Right hindlimb (tissue), 1 donor: ENCODE measurements at places on chromosomes 3 and 15.

DNA sequence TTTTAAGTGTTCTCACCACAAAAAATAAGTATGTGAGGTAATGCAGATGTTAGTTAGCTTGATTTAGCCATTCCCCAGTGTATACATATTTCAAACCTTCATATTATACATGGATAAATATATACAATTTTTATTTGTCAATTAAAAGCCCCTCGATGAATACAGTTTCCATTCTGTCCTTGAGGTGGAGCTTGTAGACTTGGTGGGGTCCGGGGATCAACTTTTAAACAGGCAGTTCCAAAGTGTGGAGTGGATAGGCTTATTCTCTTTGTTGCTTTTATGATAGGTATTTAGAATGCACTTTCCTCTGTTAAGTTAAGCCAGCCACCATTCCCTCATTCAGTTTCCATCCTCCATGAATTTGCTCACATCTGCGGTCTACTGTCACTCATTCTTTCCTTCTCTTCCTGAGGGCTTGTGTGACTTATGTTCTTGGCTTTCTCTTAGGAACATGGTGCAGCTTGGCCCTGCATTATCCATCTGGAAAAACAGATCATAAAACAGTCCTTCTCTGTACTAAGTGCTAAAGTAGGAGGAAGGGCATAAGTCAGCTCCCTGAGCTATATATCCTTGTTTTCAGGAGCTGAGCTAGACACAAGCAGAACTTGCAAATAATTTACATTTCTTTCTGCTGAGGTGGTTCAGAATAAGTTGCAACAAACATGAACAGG lies 149.1 kb downstream of the NFKBIZ start:
- peak; percentile 27 for DNase-seq

GRCh38 chr3:50687127-50687751 lies 12.5 kb downstream of the DOCK3 start:
- no peak for DNase-seq

- DNase-seq = no peak
Observed at GRCh38 chr15:58770519-58770856, 614 bp upstream of the MINDY2 start.

DNA sequence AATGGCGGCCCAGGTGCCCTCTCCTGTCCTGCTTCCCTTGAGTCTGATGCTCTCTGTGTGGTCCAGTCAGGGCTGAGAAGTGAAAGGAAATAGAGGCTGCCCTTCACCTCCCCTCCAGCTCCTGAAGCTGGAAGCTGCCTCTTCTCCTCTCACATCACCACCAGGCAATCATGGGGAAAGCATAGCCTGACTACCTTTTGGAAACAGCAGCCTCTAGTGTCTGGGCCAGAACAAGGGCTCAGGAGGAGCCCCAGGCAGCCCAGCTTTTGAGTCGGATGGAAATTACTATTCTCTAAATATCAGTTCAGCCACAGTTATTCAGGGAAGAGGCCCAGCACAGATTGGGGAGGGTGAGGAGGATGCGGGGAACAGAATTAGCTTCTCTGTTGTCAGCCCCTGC lies 43.3 kb upstream of the CCDC174 start:
- no peak for DNase-seq

GRCh38 chr3:26655231-26655630 lies 32.7 kb downstream of the LRRC3B start:
- no peak for DNase-seq

GRCh38 chr15:39942101-39942752 lies 8.3 kb downstream of the EIF2AK4 start:
- DNase-seq = no peak

GRCh38 chr15:34582461-34583371 lies 735 bp downstream of the GOLGA8B start:
- DNase-seq = peak; percentile 41

- DNase-seq = no peak
Observed at GRCh38 chr3:86930181-86930580, 60.8 kb downstream of the VGLL3 start.

DNA sequence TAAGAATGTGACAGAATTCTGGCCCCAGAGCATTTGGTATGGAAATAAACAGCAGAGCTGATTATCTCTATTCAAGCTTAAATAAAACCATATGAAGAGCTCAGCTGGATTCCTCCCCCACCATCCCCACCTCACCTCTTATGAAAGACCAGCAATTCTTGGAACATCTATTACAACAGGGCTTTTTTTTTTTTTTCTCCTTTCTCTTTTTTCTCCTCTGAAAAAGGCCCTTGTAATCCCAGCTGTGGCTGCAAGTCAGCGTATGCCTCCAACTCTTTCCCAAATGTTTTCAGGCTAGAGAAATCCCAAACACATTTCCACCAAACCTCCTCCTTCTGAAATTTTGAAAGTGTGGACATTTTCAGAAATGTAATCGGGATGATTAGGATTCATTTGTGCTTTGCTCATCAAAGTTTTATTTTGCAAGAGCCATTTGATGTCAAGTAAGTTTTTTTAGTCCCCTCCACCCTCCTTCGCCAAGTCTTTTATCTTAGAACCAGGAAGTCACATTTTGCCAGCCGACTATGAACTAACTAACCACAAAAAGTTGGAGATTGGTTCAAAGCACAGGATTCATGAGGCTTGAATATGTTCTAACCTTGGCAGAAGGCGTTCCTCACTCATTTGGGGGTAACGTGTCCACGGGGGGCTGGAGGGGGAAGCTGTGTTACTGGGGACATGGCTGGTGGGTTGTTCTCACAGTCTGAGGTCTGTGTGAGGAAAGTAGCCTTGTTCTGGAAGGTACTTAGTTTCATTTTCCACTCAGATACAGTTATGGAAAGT lies 142.0 kb upstream of the PDZRN3 start:
- DNase-seq = peak; percentile 61

DNA sequence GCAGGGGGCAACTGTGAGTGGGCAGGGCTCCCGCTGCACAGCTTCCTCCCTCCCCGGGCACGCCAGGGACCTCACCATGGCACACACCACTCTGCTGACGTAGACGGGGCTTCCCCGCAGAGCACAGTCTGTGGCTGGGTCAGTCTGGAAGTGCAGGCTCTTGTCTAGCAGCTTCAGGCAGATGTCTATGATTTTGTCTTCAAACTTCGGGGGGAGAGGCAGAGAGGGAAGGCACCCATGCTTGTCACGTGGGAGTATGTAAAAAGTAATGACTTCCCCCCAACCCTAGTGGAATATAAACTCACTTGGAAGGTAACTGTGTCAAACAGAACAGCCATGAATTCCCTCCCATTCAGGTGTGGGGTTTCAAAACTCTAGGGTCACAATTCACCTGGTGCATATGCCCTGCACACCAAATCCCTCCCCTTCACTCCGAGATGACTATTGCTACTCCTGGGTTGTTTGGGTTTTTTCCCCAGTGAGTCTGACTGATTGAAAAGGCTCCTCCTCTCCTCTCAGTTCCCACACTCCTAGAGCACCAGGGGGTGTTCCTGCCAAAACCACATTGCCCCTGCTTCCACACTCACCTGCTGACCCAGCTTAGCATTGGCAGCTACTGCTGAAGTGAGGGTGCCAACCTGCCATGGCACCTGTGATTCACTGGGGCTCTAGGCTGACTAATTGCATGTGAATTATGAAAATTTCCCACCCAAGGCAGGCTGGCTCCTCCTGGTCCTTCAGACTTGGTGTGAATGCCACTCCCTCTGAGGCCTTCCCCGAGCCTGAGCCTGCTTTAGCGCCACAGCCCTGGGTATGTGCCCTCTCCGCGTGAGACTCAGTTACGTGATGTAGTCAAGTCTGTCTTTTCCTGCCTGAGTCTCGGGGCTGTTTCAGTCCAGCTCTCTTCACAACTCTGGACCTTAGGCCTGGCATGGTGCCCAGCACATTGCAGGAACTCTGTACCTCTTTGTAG lies 13.0 kb downstream of the TGM5 start:
- no peak for DNase-seq

DNA sequence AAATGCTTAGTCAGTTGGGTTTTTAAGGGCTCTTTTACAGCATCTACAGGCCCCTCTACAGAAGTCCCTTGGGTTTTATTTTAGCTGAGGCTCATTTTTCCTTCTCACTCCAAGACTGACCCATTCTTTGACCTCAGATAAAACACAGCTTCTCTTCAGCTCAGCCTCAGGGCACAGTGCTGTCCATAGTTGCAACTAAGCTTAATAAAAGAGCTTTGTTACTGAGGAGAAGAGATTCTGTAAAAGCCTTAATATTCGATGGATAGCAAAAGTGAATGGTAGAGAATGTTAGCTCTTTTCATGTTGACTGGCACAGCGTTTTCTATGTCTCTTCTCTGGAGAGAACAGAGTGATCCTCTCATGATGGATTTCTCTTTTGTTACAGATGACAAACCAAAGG lies 277.9 kb downstream of the BBX start:
- DNase-seq = no peak

DNA sequence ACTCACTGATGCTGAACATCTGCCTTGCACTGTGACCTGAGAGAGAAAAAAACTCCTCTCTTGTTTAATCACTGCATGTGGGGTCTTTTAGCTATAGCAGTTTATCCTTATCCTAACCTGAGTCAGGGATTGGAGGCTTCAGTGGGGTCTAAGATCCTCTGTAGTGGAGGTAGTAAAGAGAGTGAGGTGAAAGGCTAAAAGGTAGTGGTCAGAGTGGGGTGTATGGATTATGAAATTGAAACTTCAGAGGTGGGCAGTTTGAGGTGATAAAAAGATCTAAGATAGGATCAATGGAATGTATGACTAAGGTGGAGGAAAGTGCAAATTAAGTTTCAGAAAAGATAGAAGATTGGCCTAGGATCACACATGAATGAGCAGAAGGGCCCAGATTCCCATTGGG lies 36.5 kb downstream of the DET1 start:
- no peak for DNase-seq

- DNase-seq = no peak
Observed at GRCh38 chr15:77415450-77416147, 4.3 kb downstream of the PEAK1 start.

DNA sequence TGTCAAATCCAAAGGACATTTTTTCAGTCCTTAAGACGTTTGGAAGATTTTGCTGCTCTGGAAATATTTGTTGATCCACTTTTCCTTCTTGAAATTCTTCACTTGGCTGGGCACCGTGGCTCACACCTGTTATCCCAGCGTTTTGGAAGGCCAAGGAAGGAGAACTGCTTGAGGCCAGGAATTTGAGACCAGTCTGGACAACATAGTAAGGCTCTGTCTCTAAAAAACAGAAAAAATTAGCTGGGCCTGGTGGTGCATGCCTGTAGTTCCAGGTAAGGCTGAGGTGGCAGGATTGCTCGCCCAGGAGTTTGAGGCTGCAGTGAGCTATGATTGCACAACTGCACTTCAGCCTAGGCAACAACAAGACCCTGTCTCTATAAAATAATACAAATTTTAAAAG lies 173.9 kb upstream of the MITF start:
- no peak for DNase-seq

DNA sequence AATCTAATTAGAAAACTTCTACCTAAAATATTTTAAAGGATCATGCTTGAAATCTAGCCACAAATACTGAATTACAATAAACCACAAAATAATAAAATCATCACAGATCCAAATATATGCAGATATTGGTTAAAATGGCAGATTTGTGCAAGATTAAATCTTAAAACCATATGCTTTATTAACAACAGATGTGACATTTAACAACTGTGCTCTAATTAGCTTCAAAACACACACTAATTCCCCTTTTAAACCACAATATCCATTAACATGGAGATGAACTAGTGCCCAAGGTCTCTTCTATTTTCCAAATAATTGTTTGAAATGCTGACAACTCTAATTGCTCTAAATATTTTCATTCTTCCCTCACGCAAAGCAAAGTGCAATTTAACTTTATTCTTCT lies 1530.3 kb downstream of the SI start:
- DNase-seq = no peak

GRCh38 chr15:96336108-96336595 lies 5.7 kb downstream of the NR2F2 start:
- no peak for DNase-seq

- DNase-seq = no peak
Observed at GRCh38 chr15:51232581-51232980, 105.8 kb downstream of the CYP19A1 start.

DNA sequence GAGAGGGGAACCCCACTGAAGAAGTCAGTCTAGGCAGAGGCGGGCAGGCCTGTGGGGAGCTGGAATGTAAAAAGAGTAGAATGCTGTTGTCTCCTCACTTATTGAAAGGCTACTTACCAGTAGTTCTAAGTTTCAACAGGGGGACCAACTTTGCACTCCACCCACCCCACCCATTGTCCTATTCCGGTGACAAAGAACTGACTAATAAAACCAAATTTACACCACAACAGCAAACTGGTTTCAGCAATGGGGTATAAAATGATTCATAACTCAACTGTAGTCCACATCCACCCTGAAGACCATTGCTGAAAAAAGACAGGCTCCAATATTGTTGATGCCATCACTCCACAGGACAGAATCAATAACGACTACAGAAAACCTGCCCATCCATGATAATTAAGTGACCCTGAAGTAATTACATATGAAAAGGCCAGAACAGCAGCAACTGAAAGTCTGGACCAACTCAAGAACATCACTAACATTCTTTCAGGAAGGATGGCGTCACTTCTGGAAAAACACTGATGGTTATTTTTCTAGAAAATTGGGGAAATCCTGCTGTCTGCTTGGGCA lies 80.2 kb downstream of the ABI3BP start:
- DNase-seq = no peak
